Activated CD4-positive, alpha-beta T cell treated with anti-CD3 and anti-CD28 coated beads, Interleukin-2, amount 10 ng/mL, durations not matched to agents 24 days and 14 days (primary cell): ENCODE measurements at places on chromosomes 7 and 10. TPM values are rescaled to one million over a fixed set of nuclear protein-coding genes. Genes with fewer than 3 reads are reported as not detected.

DNA sequence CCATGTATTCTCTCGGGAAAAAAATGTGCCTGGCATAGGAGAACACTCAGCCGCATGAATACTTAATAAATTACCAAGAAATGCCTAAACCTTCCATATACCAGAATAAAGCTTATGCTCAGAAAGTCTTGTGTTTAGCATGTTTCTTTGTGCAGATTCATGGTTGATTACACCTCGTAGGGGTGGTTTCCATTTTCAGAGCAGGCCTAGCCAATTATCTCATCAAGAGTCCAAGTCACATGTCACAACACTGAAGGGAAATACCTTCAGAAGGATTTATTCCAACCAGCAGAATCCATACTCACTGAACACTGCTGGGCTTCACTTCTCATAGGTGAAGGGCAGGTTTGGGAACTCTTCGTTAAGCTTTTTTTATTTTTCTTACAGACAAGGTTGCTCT, 539.7 kb downstream of the PLXDC2 start:
- no peaks in the 10 kb centered on the region for H3K36me3 ChIP-seq
- H3K4me3 ChIP-seq, result no peak overlapping the region
- H3K27ac ChIP-seq, result no peak overlapping the region
- no peaks in the 10 kb centered on the region for H3K4me1 ChIP-seq
- no peaks in the 10 kb centered on the region for H3K27me3 ChIP-seq

DNA sequence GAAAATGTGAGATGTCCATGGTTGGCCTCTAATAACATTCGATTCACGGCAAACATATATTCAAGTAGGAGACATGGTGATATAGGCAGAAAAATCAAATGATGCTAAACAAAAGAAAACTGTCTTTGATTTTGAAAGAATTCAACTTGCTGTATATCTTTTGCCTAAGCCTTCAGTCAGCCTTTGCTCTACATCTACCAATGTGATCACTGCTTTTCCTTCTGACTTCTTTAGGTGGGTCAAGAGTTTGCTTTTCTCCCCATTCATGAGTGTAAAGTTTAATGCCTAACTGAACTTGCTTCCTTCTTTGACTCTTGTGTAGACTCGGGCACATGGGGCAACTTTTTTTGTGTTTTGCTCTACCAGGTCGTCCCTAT, 417 bp upstream of the HIF1AN start:
- H3K36me3 ChIP-seq, result peaks cover 21% of the 10 kb centered on the region
- no peak for DNase-seq
- no peaks in the 10 kb centered on the region for H3K27me3 ChIP-seq
- H3K4me3 ChIP-seq, result no peak overlapping the region
- peaks cover 31% of the 10 kb centered on the region for H3K4me1 ChIP-seq
- H3K27ac ChIP-seq, result no peak overlapping the region

- no peaks in the 10 kb centered on the region for H3K4me1 ChIP-seq
- H3K27me3 ChIP-seq, result peaks cover 2% of the 10 kb centered on the region
- DNase-seq, result no peak
- no peaks in the 10 kb centered on the region for H3K36me3 ChIP-seq
- no peak overlapping the region for H3K4me3 ChIP-seq
Measured at GRCh38 chr7:116434820-116435341, 64.7 kb upstream of the CAV2 start.

DNA sequence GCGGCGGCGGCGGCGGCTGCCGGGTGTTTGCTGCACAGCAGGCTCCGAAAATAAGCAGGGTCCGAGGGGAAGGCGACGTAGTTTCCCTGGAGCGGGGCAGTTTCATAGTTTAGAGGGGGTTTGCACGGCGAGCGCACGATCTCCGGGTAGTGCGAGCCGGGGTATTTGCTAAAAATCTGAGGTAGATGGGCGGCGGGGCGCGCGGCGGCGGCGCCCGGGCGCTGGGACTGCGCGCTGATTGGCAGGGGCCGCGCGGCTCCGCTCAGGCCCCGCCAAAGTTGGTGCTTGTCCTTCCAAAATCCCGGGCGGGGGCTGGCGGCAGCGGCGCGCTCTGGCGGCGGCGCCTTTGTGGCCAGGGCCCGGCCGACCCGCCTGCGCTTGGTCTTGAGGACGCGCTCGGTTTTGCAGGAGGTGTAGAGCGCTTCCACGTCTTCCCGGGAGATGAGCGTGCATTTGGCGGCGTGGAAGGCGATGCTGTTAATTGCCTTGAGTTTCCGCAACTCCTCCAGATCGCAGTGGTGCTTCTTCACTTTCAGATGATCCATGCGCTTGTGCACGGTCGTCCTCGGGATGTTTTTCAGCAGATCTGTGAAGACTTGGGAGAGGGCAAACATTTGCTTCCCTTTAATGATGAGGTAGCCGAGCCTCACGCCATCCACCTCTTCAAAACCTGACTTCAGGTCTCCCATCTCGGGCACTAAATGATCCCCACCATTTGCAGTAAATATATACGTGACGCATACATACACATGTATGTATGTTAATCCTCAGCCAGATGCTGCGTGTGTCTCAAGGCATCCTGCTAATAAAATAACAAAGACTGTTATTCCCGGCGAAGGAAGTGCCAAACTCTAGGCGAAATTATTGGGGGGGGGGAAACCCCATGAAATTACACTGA, 8.1 kb downstream of the SKIDA1 start:
- peaks cover 72% of the 10 kb centered on the region for H3K27me3 ChIP-seq
- peak overlapping the region; percentile 87 for H3K4me3 ChIP-seq
- peak overlapping the region; percentile 45 for H3K27ac ChIP-seq
- DNase-seq, result peak; percentile 80
- H3K36me3 ChIP-seq, result no peaks in the 10 kb centered on the region
- H3K4me1 ChIP-seq, result peaks cover 40% of the 10 kb centered on the region

GRCh38 chr7:81903115-81903514, 133.3 kb upstream of the HGF start:
- H3K4me1 ChIP-seq, result no peaks in the 10 kb centered on the region
- no peaks in the 10 kb centered on the region for H3K27me3 ChIP-seq
- H3K27ac ChIP-seq, result no peak overlapping the region
- no peaks in the 10 kb centered on the region for H3K36me3 ChIP-seq

- H3K4me1 ChIP-seq, result peaks cover 11% of the 10 kb centered on the region
- H3K4me3 ChIP-seq, result no peak overlapping the region
- no peak overlapping the region for H3K27ac ChIP-seq
- H3K27me3 ChIP-seq, result no peaks in the 10 kb centered on the region
- no peak for DNase-seq
- H3K36me3 ChIP-seq, result peaks cover 9% of the 10 kb centered on the region
Measured at GRCh38 chr7:66110856-66111255, 3.8 kb upstream of the CRCP start.

DNA sequence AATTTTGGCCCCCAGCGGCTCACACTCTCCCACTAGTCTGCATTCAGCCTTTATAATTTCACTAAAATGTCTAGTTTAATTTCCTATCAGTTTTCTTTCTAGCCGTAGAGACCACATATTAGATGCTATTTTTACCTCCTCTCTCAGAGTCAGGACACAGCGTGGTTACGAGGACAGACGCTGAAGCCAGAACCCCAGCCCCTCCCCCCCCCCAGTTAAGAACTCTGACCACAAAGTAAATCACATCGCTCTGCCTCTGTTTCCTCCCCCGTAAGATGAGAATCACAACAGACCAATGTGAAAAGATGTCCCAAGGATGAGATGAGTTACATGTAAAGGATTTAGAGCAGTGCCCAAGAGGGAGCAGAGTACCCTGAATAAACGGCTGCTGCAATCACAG, 11.1 kb upstream of the TARP start:
- H3K27ac ChIP-seq, result no peak overlapping the region
- no peak for DNase-seq
- H3K27me3 ChIP-seq, result no peaks in the 10 kb centered on the region
- H3K4me3 ChIP-seq, result no peak overlapping the region

GRCh38 chr7:137423321-137423720, 79.8 kb upstream of the PTN start:
- DNase-seq, result no peak
- no peaks in the 10 kb centered on the region for H3K27me3 ChIP-seq
- H3K4me1 ChIP-seq, result no peaks in the 10 kb centered on the region
- no peak overlapping the region for H3K27ac ChIP-seq

GRCh38 chr7:2529161-2530070, 9.8 kb downstream of the LFNG start:
- peak overlapping the region; percentile 83 for H3K4me3 ChIP-seq
- peaks cover 42% of the 10 kb centered on the region for H3K4me1 ChIP-seq
- no peaks in the 10 kb centered on the region for H3K27me3 ChIP-seq
- H3K36me3 ChIP-seq, result peaks cover 18% of the 10 kb centered on the region

- no peaks in the 10 kb centered on the region for H3K4me1 ChIP-seq
Measured at GRCh38 chr7:134701272-134701671, 54.6 kb downstream of the BPGM start.

- H3K27me3 ChIP-seq, result peaks cover 2% of the 10 kb centered on the region
- H3K4me1 ChIP-seq, result no peaks in the 10 kb centered on the region
- no peak for DNase-seq
- no peak overlapping the region for H3K27ac ChIP-seq
- H3K4me3 ChIP-seq, result no peak overlapping the region
- H3K36me3 ChIP-seq, result no peaks in the 10 kb centered on the region
Measured at GRCh38 chr7:33873518-33873917, 31.8 kb upstream of the BMPER start.

GRCh38 chr7:128924707-128925588, 12.8 kb upstream of the IRF5 start:
- H3K27me3 ChIP-seq, result peaks cover 26% of the 10 kb centered on the region
- H3K36me3 ChIP-seq, result no peaks in the 10 kb centered on the region
- no peak for DNase-seq
- H3K4me1 ChIP-seq, result no peaks in the 10 kb centered on the region
- no peak overlapping the region for H3K4me3 ChIP-seq

DNA sequence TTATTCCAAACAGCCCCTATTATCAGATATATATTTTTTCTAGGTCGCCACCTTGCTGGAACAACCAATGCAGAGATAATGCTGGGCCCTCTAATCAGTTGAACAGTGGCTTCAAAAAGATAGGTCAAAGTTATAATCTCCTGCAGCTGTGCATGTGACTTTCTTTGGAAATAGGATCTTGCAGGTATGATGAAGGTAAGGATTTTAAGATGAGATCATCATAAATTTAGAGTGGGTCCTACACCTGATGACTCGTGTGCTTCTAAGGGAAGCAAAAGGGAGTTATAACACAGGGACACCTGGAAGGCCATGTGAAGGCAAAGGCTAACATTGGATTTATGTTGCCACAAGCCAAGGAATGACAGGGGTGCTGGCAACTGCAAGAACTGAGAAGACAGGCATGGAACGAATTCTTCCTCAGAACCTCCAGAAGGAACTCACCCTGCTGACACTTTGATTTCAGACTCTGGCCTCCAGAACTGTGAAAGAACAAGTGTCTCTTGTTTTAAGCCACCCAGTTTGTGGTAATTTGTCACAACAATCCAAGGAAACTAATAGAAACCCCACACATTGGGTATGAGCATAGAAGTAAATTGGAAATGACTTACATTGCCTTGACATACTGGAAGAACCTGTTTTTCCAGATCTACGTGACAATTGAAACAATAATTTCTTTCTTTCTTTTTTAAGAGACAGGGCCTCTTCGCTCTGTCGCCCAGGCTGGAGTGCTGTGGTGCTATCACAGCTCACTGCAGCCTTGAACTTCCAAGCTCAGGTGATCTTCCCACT, 34.4 kb downstream of the CCDC71L start:
- H3K36me3 ChIP-seq, result no peaks in the 10 kb centered on the region
- H3K4me3 ChIP-seq, result no peak overlapping the region
- peaks cover 1% of the 10 kb centered on the region for H3K27me3 ChIP-seq
- peaks cover 5% of the 10 kb centered on the region for H3K4me1 ChIP-seq
- DNase-seq, result no peak

The SPOCK2 gene
- 104 and 106 TPM in 2 replicates for total RNA-seq

The GALNT17 gene
- not detected in 2 replicates for total RNA-seq

The LLCFC1 gene
- total RNA-seq, result not detected in 2 replicates

The ACSM6 gene
- not detected in 2 replicates for total RNA-seq

The WASHC2C gene
- 22.0 and 27.1 TPM in 2 replicates for total RNA-seq

The ARHGEF35 gene
- 2.8 and 3.5 TPM in 2 replicates for total RNA-seq

The HOXA9 gene
- total RNA-seq, result not detected in 2 replicates

The HYAL4 gene
- not detected in 2 replicates for total RNA-seq
